ENCODE measurements at places on chromosomes 11 and 22. TPM values are rescaled to one million over a fixed set of nuclear protein-coding genes. Genes with fewer than 3 reads are reported as not detected.

Gene SYT8
- total RNA-seq: 9.7 TPM

Gene B4GALNT4
- 71.6 TPM for total RNA-seq

Gene CHKA
- 36.2 TPM for total RNA-seq

Gene PHETA2
- total RNA-seq: 18.1 TPM

Gene PRDX5
- total RNA-seq: 121 TPM

Gene PRR5
- total RNA-seq: 19.2 TPM

Gene MPPED1
- total RNA-seq: 11.1 TPM

Gene PELI3
- total RNA-seq: 13.6 TPM

Gene EHD1
- total RNA-seq: 64.3 TPM

Gene CNGA4
- 0.27 TPM for total RNA-seq

Gene HEPHL1
- total RNA-seq: not detected

Gene OR52D1
- total RNA-seq: not detected

Gene FREY1
- total RNA-seq: 0.82 TPM
